ENCODE measurements at places on chromosomes 3 and 15.

GRCh38 chr3:55484191-55484689 lies 2.9 kb downstream of the WNT5A start:
- no peak for DNase-seq

GRCh38 chr3:56468184-56469106 lies at the start of gene ERC2:
TSS of gene ERC2 (minus strand) at chr3:56468467.
- DNase-seq = no peak

DNA sequence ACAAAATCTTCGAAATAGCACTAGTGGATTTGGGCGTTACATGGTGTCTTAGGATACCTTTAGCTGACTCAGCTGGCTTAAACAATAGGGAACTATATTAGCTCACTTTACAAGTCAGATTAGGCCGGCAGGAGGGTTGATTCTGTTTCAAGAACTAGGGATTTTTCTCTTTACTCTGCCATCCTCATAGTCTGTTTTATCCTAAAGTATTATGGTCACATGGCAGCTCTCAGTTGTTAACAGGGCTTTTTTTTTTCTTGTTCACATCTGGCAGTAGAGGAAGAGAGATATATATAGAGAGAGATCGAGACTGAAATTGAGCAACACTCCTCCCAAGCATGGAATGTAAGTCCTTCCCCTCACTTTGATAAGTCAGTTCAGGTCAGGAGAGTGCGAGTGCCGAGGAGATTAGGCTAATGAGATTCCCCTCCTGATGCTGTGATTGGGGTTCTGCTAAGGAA lies 32.9 kb downstream of the CHP1 start:
- DNase-seq = no peak

- no peak for DNase-seq
These were observed 160.8 kb downstream of the FBLN2 start for GRCh38 chr3:13709706-13710105.

GRCh38 chr3:110101361-110101760 lies 764.0 kb upstream of the DPPA4 start:
- DNase-seq = no peak

DNA sequence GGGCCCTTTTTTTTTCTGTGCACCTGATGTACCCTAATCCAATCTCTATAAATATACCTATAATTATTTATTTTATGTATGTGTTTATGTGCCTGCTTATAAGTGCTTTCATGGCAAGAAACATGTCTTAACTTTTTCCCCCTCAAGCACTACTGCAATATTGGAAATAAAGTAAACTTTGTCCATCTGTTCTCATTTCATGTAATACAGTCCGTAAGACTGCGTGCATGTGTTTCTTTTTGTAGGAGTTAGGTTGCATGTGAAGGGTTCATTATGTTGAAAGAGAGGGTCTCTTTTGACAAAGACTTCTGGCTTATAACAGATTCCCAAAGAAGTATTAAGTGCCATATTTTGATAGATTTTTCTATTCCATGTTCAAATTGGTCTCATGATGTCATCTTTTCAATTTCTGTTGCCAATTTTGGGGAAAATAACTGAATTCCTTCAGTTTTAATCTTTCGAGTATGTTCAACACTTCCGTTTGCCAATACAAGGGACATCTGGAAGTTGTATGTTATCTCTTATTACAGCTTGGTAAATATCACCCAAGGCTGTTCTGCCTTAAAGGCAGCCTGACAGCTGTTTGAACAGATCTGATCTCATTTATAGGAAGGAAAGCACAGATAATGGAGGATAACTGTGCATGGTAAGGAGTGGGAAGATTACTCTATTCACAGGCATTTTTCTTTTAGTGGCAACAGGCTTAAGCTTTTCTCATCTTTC lies 273.1 kb upstream of the SGO1 start:
- no peak for DNase-seq

DNA sequence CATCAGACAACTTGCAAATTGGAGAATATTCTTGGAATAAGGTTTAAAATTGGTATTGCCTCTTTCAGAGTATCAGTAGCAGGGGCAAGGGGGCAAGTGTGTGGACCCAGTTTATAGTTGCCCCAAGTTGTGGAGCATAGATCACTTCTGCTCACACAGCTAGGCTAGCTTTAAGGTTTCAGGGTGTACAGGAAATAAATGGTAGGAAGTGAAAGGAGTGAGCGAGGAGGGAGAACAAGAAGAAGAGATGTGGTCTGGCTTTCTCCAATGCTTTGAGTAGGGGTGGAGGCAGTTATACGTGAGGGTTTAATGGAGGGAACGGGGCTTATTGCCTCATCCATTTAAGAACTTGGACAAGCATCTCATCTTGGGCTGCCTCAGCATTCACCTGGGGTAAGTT lies 290.0 kb upstream of the CFAP20DC start:
- DNase-seq = no peak

DNA sequence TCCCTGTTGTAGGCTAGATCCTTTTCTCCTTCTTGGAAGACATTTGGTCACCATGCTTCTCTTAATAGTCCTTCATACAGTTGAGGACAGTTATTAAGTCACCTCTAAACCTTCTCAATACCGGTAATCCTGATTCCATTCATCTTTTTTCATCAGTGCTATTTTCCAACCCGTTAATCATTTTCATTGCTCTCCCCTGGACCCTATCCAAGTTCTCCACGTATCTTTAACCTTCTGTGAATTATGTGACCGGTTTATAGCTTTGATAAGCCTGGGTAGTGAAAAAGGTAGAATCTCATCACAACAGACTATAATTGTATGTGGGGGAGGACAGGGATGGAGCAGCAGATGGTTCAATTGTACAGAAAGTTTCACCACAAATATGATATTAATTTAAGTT lies 168.5 kb downstream of the MECOM start:
- DNase-seq = no peak

GRCh38 chr3:193971261-193971751 lies 164.6 kb upstream of the HES1 start:
- DNase-seq = no peak

- no peak for DNase-seq
These were observed 63.3 kb upstream of the RGMA start for GRCh38 chr15:93152360-93152759.

DNA sequence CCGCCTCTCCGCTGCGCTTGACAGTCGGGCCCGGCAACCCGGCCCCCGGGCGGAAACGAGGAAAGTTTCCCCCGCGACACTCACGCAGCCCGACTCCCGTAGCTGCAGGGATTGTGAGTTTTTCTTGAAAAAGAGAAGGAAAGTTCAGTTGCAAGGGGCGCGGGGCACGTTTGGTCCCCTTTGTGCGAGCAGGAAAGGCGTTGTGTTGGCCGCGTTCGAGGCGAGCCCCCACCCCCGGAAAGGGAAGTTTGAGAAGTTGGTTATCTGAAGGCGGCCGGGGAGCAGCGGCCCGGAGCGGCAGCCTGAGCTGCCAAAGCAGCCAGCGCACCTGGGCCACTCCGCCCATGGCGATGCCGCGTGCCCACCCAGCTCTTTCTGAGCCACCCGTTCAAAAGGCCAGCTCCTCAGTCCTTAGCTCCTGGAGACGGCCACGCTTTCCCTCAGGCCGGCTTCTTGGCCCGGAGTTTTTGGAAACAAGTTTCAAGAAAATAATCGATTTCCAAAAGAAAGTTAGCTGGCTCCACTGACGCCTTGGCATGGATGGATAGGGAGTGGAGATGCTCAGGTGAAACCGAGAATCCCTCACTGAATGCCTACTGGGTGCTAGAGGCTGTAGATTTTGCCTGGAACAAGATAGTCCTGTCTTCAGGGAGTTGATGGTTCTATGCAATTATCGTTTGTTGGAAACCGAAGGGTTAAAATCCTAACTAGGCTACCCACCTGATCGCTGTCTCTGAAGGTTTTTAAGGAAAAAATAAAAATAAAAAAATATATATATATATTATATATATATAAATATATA lies 832 bp downstream of the TGFBR2 start:
- no peak for DNase-seq

GRCh38 chr15:42121021-42121420 lies 26.7 kb upstream of the PLA2G4D start:
- DNase-seq = no peak

GRCh38 chr3:42815826-42816225 lies 6.6 kb downstream of the ACKR2 start:
- DNase-seq = no peak

- DNase-seq = no peak
These were observed 24.4 kb downstream of the FAH start for GRCh38 chr15:80177156-80177555.
